ENCODE measurements at places on chromosomes 1 and 21.

DNA sequence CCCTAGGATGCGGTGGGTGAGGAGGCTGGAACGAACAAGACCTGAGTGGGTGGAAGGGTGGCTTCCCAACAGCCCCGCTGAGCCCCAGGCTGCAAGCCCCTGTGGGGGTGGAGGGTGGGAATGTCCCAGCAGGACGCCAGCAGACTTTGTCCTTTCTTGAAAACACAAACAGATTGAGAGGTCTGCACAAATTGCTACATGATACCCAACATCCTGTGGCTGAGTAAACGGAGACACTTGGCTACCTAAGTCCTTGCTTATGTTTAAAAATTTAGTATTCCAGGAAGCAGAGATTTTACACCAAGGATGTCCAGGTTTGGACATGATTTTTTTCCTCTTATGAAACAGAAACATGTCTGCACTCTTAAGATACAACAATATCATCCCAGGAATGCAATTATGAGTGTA, 11.8 kb upstream of the F3 start:
- no peak for DNase-seq

DNA sequence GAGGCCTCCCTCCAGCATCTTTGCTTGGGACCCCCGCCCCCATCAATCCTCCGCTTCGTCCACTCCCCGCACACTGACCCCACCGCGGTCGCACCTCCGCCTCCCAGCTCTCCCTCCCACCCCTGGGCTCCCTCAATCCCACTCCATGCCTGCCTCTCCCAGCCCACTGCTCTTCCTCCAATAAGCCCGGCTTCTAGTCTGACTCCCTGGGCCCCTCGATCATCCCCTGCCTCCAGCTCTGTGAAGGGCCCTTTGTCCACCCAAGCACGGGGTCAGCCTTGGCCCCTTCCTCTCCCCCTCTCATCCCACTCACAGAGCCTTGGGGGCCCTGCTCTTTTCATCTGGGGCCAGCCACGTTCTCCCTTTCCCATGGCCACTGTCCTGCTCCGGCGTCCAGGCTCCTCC, 1.5 kb upstream of the TMEM200B start:
- no peak for DNase-seq

DNA sequence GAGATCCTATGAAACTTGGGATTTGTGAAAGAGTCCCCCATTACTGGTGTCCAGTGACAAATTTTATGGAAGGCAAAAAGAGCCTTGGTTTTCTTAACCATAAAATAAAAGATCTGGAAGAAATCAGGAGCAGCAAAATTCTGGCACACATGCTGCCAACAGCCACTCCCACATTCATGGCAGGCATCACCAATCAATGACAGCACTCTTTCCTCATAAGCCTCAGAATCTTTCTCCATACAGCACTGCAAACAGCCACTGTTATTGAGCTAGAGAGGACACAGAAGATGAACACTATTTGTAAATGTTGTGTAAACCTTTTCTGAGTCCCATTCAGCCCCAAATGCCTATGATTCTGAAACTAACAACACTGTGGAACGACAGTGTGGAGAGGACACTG, 162.2 kb downstream of the RRAGC start:
- no peak for DNase-seq

DNA sequence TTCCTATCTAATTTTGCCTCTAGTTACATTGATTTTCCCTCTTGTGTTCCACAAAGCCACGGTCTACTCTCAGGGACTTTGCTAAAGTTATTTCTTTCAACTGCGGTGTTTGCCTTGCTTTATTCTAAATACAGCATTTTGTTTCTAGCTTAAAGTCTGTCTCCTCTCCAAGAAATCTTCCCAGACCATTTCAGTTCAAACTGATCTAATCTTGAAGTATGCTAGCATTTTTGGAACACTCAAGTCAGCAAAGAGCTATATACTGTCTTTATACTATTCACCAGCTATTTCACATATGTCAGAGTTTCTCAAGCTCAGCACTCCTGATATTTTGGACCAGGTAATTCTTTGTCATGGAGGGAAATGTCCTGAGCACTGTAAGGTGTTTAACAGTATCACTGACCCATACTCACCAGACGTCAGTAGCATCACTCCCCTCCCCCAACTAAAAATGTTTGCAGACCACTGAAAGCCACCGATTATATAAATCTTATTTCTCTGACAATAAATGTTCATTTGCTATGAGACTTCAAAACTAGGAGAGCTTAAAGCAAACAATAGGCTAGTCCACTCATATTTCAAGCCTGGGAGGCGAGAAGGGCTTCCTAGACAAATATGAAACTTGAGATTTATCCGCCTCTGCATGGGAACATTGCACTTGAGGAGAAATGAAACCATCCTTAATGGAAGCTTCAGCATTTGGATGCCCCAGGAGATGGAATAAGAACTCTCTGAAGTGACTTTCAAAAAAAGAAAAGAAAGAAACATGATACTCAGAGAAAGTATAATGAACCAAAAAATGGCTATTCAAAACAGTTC, 81.1 kb downstream of the KIAA0319L start:
- DNase-seq: no peak

DNA sequence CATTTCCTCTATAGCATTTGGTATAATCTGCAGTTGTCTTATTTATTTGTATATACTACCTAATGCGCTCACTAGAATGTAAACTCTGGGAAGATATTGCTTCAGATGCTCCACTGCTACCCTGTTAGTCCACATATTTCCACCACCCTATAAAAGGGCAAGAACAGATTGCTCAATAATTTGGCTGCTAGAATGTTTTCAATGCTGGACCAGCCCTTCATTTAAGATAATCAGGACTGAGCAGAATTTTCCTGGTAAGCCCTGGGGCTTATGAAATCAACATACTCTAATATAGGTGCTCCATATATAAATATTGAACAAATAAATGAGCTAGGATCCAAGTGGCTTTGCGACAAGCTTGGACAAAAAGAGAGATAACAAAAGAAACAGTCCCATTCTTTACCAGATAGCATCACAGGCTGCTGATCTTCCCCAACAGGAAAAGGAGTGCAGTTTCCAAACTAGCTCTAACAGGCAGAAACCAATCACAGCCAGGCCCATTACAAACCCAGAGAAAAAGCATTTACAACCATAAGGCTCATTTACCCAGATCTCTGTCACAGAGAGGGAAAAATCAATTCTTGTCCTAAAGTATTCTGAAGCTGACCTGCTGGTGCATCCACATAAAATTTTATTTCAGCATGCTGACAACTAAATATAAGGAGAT, 8.3 kb downstream of the BCAR3 start:
- DNase-seq: no peak

DNA sequence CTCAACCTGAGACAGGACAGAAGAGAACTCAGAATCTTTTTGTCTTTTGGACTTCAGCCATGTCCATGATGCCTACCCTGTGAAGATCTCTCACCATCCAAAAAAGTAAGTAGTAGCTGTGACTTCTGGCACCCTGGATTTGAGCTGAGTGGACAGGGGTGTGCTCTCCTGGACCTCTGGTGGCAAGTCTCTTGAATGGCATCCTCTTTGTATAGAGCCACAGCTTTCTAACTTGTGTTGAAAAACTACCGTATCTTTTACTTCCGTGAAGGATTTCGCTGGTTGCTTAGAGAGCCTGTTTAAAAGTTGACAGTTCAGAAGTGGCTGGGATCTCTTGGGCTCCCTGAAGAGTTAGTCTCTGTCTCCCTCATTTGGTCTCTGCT, 1.8 kb downstream of the MFN2 start:
- no peak for DNase-seq

DNA sequence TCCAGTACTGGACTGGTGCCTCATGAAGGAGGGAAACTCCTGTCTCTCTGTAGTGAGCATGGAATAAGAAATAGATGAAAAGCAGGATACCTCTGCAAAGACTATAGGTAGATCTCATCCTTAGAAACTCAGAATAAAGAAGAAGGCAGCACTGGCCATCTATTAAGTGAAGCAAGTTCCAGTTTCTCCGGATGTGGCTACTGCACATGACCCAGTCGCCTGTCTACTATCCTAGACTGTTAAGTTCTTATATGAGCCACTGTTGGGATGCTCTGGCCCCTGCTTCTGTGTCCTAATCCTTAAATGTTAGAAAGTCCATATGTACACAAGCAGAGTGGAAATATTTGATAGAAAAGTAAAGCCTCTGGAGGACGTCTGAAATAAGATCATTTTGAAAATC, 2.2 kb downstream of the FASLG start:
- no peak for DNase-seq

GRCh38 chr1:12461754-12462153, 156.3 kb downstream of the DHRS3 start:
- no peak for DNase-seq

DNA sequence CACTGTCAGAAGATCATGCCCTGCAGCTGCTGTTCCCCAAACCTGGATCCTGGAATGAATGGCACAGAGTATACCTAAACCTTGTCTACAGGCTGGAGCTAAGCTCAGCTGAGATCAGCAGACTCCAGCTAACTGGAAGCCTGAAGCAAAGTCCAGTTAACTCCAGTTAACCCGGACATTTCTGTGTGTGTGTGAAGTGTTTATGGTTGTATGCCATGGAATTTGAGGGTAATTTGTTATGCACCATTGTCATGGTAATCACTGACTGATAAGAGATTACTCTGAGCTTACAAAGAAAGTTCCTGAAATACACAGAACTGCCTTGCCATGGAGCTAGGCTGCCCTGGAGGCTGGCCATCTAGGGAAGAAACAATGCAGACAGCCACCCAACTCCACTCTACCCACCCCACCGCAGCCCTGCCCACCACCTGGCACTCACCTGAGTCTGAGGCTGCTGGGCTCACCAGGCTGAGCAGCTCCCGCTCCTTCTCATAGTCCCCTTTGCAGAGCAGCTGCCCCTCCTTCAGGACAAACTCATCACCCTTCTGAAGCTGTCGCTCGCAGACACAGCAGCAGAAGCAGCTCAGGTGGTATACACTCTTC, 107.4 kb downstream of the LMX1A start:
- DNase-seq: no peak
